ENCODE measurements at places on chromosomes 2 and 18.

DNA sequence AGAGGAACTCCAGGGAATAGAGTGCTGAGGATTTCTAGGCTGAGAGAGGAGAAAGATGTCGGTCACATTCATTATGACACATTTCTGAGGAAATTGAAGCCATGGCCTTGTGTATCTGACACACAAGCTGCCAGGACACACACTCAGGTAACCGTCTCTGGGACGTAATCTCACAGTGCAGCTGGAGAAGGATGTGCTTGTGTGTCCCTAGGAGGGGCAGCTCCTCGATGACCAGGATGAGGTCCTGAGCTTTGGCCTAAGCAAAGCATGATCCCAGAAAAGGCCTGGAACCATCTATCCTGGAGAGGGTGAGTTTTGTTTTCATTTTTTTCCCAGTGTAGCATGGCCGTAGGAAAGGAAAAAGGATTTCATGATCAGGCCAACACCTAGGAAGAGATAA is 102.2 kb downstream of the CAPN13 start:
- DNase-seq = no peak

DNA sequence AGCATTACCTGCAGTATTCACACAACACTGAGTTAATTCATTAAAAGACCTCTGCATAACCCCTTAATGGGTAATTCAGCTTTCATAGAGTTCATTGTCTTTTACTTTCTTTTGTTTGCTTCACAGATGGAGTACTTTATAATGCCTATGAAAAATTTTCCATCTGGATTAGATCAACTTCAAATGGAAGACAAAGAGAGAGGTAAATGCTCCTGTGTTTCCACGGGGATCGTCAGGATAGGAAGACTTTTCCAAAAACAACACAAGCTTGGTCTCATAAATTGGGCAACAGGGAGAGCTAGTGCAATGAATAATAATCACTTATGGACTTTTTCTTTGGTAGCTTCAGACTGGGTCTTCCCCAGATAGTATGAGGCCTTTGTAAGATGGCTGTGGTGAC is 100.7 kb downstream of the ICOS start:
- DNase-seq = no peak

GRCh38 chr2:190545093-190545492 is 10.6 kb upstream of the NEMP2 start:
- DNase-seq = no peak

- DNase-seq = no peak
These were observed 221.3 kb upstream of the ITGA4 start for GRCh38 chr2:181235683-181236459.

DNA sequence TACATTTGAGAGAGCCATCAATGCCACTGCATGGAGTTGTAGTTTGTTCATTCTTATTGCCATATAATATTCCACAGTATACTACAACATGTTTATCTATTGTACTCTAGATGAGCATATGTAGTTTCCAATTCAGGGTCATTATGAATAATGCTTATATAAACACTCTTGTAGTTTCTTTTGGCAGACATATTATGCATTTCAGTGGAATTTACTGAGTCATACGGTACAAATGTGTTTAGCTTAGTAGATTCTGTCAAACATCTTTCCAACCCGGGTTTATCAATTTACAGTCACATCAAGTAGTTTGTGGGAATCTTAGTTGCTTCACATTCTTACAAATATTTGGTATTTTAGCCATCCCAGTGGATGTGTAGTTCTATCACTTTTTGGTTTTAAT is 161.1 kb downstream of the KCNH7 start:
- no peak for DNase-seq

DNA sequence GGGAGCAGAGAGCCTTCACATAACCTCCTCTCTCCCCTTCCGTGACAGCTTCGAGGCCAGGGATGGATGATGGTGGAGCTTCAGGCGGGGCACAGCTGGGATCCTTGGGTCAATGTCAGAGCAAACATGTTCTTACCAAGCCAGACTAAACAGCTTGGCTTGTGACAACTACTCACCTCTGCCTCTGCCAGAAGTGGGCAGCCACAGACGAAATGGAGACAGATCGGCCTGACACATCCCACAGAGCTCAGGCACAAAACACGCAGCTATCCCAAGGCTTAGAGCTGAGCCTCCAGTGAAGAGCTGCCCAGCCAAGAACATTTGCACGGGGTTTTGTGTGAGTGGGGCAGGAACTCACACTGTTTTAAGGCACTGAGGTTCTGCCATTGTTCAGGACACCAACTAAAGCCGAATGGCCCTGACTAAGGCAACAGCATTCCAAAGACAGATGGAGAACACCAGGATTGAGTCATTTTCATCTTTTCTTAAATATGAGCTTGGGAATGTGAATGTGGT is 12.8 kb downstream of the PXDN start:
- peak; percentile 29 for DNase-seq

DNA sequence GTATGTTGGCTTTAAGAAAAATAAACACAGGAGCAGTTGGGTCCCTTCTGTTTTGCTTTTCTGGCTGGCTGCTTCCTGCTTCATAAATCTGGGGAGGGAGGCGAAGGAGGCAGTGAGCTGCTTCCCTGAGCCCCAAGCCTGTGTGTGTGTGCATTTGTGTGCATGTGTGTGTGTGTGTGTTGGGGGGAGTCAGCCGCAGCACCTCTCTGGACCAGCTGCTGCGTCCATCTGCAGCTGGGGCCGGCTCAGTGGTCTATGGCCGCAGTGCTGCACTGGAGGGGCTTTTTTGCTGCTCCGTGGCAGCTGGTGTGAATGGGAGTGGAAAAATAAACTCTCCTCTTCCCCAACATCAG is 192.3 kb downstream of the RNF144A start:
- no peak for DNase-seq

DNA sequence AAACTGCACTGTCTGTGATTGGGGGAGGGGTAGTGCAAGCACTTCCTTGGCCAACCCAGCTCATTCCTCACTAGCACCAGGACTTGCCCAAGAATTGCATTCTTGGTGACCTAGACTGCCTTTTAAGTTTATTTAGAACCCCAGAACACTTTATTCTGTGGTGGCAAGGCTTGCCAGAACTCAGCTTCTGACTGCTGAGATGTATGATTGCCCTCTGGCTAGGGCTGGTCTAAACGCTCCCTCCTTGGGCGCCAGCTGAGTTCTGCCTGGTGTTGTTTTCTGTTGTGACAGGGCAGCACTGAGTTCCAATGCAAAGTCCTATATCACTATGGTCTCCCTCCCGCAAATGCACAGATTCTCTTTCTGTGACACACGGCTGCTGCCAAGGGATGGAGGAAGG is 247.7 kb downstream of the ZNF385B start:
- DNase-seq = no peak

GRCh38 chr2:54183972-54184371 is 68.6 kb downstream of the ACYP2 start:
- no peak for DNase-seq

- peak; percentile 22 for DNase-seq
These were observed 67.4 kb downstream of the BIN1 start for GRCh38 chr2:127039387-127040031.

DNA sequence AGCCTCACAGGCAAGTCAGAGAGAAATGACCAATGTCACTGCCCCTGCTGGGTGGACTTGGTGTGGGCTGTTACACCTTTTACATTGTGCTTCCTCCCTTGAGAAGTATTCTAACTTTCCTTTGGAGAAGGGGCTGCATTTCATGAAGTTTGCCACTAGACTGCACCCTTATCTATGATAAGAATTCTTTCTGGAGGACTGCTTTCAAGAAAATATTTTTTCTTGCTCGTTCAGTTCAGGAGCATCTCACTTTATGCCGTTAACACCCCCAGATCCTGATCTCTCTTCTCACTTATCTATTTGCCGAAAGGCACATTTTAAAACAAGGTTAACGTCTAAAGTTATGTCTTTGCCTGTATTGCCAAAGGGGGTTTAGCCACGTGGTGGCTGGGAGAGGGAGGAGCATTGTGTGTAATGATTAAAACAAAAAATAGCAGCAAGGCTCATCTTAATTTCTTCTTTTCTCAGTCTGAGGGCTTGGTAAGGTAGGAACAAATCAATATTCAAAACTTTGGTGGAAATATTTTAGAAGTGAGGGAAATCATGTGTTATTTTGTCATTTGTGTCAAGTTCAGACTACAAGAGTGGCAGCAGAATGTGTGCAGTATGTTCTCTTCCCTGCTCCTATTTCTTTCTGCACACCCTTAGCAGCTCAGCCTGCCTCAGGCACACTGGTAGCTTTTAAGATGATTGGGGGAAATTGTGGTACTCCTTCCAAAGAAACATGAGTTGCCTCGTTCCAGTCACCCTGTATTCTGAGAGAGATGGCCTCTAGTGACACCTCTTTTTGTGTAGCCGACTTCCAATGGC is 1.6 kb upstream of the IGFBP5 start:
- no peak for DNase-seq

DNA sequence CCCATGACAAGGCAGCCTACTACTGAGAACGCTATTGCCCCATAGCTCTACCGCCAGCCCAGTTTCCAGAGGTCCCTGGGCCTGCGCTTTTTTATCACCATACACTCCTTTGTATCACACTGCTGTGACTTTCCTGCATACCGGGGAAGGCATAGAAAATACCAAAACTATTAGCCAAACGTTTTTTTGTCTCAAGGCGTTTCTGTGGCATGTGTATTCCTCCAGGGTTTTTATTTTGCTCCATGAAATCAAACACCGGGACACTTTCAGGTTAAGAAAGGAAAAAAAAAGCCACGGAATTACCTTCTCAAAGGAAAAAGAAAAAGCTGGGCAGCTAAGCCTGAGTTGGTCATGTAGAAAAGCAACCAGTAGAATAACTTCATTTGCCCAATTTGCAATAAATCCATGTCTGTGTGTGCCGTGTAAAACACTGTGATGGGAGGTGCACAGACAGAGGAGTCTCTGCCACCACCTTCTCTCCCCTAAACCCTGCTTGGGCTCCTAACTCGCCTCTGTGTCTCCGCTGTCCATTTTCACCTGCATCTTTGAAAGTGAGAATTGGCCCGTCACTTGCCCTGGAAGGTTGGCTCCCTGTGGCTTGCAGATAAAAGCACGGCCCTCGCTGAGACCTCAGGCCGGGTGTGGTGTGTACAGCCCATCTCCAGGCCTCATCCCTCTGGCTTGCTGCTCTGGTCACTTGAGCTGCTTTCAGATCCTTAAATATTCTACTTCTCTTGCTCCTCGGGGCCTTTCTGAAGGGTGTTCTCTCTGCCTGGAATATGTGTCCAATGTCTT is 1.7 kb downstream of the AMER3 start:
- no peak for DNase-seq

DNA sequence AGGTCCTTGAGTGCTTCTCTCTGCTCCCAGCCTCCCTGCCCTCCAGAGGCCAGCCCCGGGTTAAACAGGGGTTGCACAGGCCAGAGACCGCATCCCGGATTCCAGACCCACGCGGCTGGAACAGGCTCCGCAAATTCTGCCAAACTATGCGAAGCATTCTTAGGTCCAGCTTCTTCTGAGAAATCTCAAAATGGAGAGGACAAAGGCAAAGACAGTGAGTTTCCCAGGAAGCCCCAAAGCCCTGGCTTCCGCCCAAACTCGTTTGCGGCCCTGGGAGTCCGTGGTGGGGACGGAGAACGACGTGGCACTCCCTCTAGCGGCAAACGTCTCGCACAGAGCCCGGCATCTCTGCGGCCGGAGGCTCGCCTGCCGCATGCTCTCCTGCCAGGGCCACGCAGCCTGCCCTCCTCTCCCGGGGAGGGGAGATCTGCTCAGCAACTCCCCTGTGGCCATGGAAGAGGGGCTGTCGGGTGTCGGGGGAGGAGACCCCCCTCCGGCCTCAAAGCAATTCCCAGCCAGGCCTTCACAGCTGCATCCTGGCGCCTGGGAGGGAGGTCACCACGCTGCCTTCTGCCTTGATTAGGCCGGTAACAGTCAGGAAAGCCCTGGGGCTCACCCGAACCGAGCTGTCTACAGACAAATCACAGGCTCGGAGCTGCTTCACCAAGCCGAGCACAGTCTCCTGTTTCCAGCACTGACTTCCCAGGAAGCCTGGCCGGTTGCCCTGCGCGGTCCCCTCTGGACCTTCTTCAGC is 33.4 kb upstream of the KLHL29 start:
- peak; percentile 92 for DNase-seq
